HuH-7 (cell line): ENCODE measurements at places on chromosomes 11 and 22.

- DNase-seq, result no peak
These were observed 5.7 kb downstream of the TMEM184B start for GRCh38 chr22:38267086-38267485.

DNA sequence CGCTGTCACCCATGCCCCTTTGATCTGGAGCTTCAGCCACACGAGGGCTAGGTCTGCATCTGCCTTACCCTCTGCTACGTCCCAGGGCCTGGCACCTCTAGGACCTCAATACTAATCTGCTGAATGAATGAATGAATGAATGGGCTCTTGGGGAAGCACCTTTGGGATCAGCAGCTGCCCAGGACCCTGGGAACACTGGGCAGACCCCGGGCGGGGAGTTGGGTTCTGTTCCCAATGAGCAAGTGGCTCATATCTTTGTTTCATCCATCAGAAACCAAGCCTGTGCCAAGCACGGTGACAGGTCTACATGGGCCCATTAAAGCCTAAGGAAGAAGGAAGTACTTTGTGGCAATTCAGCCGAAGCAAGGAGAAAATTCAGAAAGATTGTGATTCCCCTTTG is 41.5 kb upstream of the SHISAL1 start:
- no peak for DNase-seq

DNA sequence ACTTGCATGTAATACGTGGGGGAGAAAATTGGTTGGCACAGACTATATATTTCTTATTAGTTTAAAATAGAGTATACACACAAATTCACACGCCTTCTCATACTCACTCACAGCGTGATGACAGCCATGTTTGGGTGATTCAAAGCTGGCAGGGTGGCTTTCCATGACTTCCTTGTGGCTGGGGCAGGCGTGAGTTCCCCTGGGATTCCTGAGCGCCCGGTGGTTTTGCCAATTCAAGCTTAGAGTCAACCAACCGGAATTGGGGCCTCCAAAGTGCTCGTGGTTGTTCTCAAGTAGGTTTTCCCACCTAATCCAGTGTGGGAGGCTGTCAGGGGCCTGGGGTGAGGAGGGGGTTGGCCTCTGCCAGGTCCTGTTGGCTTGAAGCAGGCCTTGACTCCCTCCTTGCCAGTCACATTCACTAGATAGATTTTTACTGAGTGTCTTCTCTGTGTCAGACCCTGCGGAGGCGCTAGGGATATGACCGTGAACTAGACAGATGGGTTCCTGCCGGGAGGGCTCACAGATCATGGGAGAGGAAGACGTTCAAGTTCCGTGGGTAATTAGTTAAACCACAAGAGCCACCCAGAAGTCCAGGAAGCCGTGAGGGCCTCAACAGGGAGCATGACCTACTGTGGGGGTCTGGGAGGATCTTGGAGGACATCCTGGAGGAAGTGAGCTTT is 11.5 kb downstream of the PKNOX2 start:
- DNase-seq, result no peak

- peak; percentile 71 for DNase-seq
These were observed 21.9 kb upstream of the SCN2B start for GRCh38 chr11:118198370-118198769.

DNA sequence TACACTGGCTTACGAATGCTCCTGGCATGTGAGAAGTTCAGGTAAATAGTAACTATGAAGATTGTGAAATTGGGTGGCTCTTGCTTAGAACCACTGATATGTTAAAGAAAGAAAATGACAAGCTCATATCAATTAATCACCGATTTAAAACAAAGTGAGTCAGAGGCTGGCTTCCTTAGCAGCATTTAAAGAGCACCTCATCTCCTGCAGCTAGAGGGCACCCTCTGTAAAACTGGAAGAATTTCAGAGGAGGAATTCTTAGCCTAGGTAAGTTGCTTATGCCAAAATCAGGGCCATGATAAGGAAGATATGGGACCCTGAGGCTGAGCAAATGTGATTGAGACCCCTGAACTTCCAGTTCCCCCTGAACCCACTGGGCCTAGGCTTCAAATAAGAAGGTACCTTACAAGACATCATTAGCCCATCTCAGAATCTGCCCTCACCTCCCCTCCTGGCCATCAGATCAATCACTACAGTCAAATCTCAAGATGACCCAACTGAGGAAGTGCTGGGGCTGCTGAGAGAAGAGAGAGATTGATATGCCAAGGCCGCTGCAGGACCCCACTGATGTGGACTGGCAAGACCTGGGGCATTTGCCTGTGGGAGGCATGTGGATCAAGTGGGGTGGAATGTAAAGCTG is 8.6 kb upstream of the CD3E start:
- peak; percentile 31 for DNase-seq

DNA sequence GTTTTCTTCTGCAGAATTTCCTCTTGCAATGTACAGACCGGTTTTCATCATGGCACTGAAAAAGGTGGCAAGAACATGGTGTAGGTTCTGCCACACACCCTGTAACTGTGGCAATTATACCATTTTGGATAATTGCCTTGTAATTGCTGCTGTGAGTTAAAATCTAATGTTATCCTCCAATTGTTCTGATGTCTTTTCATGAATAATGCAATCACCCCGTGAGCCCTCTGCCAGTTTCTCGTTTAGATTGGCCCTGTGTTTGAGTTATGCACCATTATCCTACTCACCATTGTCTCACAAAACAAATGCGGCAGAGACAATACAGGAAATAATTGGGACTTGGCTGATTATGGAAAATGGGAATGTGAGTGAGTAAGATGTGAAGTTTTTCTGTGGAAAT is 61.8 kb upstream of the MTNR1B start:
- DNase-seq, result no peak
